ENCODE measurements at places on chromosomes 3 and 15. TPM values are rescaled to one million over a fixed set of nuclear protein-coding genes. Genes with fewer than 3 reads are reported as not detected.

GJD2 gene
- not detected for total RNA-seq

- no peak overlapping the region for H3K27ac ChIP-seq
- no peak for DNase-seq
- no peaks in the 10 kb centered on the region for H3K36me3 ChIP-seq
- H3K4me1 ChIP-seq: no peaks in the 10 kb centered on the region
Measured at GRCh38 chr3:39241561-39241960, 38.3 kb downstream of the CX3CR1 start.

DNA sequence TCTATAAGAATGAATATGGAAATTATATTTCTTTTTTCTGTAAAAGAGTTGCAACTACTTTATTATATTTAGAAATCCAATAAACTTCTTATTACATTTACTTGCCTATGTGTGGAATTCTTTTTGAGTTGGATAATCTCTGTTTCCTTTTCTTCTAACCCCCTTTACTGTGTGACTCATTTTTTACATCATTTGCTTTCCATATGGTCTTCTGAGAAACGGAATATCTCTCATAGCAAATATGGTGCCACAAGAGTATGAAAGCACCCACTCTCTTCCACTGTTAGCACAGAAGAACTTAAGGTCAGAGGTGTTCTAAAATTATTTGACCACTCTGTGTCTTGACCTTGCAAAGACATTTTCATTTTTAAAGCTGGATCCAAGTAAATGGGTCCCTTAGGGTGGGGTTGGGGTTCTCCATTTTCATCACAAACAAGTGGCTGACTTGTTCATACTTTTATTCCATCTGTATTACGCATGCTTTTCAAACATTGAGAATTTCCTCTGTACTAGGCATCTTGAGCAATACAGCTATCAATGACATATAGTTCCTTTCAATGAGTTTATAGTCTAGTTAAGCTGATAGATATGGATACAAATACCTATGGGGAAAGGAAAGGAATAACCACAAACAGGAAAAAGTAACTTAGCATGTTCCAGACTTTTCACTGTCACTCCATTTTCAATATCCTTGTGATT, 281.1 kb upstream of the TPRG1 start:
- no peaks in the 10 kb centered on the region for H3K36me3 ChIP-seq
- no peak overlapping the region for H3K4me3 ChIP-seq
- no peak for DNase-seq
- no peak overlapping the region for H3K27ac ChIP-seq
- H3K27me3 ChIP-seq: no peaks in the 10 kb centered on the region

DNA sequence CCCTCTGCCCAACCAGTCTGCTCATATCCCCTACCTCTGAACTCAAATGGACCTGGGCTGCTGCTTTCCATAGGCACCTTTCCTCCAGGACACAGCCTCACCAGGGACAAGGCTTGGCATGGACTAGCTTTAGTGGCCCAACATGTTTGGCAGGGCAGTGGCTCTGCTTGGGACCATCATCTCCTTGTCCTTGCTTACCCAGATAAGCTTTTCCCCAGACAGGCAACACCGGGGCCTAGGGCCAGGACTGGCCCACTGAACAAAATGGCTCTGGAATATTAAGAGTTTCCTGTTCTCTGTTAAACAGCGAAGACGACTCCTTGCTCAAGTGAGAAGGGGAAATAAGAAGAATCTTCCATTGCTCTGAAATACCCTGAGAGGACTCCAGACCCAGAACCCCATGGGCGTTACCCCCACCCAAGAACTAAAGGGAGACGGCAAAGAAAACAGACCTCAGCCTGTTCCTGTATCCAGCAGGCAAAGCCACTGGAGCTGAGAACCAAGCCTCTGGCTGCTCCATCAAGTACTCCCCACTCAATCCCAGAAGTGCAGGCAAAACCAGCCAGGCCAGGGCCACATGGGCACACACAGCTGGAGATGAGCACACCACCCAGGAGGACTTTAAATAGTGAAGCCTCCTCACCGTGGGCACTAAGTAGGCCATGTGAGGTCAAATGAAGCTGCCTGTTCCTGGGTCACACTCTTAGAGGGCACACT, 45.5 kb downstream of the CTNNB1 start:
- no peak overlapping the region for H3K27ac ChIP-seq
- H3K4me3 ChIP-seq: no peak overlapping the region
- peaks cover 6% of the 10 kb centered on the region for H3K4me1 ChIP-seq
- DNase-seq: no peak
- H3K36me3 ChIP-seq: no peaks in the 10 kb centered on the region
- H3K27me3 ChIP-seq: no peaks in the 10 kb centered on the region

DNA sequence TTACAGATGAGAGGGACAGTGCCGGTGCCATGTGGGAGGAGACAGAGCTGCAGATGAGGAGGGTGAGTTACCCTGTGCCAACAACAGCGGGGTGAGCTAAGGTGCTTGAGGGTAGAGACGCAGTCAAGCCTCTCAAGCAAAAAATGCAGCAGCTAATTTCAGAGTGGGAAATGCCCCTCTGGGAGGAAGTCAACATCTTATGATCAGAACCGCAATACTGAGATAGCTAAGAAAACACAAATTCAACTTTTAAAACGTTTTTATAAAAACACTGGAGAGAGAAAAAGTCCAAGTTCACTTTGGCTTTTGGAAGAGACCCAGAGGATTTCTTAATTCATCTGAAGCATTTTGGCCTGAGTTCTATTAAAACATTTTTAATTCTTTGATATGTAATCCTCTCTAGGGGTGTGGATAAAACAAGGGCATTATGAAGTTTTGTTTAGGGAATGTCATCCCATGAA, 319.2 kb downstream of the SLC9A9 start:
- H3K36me3 ChIP-seq: no peaks in the 10 kb centered on the region
- no peak for DNase-seq
- H3K4me1 ChIP-seq: no peaks in the 10 kb centered on the region
- H3K27me3 ChIP-seq: no peaks in the 10 kb centered on the region
- H3K27ac ChIP-seq: no peak overlapping the region
- H3K4me3 ChIP-seq: no peak overlapping the region
